ENCODE measurements at places on chromosomes 3 and 15.

GRCh38 chr3:34256021-34256420 lies 457.6 kb downstream of the PDCD6IP start:
- DNase-seq: peak; percentile 82

GRCh38 chr3:151800431-151800830 lies 13.5 kb upstream of the AADAC start:
- DNase-seq: no peak

DNA sequence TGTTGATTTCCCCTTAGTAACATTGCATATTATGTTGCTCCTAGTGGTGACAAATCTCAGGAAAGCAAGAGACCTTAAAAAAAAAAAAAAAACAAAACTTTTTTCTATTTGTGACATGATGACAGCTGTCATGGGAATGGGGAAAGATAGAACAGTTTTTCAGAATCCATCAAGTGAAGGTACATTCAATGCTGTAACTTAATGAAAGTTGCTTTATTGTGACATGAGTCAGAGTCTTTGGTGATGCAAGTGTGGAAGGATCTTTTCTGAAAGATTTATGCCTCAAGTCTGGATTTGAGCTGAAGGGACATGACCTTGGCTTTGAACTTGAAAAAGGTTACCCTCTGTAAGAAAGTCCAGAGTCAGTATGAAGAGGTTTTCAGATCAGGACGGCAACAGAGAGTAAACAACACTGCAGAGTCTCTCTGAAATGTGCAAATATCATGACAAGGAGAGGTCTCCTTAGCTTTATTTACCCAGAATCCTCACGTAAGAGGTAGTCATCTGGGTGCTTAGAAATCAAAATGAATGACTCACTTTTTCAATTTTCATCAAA lies 424.7 kb downstream of the CNTN4 start:
- DNase-seq: no peak

DNA sequence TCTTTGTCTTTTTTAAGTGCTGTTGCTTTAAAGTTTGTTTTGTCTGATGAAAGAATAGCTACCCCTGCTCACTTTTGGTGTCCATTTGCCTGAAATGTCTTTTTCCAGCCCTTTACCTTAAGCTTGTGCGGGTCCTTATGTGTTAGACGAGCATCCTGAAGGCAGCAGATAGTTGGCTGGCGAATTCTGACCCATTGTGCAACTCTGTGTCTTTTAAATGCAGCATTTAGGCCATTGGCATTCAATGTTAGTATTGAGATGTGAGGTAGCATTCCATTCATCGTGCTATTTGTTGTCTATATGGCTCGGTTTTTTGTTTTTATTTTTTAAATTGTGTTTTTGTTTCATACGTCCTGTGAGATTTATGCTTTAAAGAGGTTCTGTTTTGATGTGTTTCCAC lies 55.0 kb downstream of the ZDHHC19 start:
- DNase-seq: no peak

- DNase-seq: no peak
These were observed 215.0 kb downstream of the WNT5A start for GRCh38 chr3:55272031-55272645.

DNA sequence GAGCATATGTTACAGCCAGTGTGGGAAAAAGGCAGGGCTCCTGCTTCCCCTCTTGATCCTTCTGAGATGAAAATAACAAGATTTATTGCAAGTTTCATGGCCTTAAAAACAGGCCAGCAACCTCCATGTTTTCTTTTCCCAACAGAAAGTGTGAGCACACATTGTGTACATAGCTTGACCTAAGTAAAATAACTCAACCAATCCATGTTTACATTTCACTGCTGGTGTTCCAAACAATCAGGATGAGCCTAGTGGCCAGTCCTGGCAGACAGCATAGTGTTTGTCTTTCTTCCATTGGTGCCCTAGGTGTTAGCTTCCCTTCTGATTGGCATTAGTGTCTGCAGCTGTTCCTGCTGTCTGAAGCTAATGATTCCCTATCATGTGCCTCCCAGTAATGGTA lies 847.7 kb downstream of the EPHA3 start:
- no peak for DNase-seq

GRCh38 chr15:59918994-59919951 lies 84.8 kb upstream of the FOXB1 start:
- DNase-seq: no peak

DNA sequence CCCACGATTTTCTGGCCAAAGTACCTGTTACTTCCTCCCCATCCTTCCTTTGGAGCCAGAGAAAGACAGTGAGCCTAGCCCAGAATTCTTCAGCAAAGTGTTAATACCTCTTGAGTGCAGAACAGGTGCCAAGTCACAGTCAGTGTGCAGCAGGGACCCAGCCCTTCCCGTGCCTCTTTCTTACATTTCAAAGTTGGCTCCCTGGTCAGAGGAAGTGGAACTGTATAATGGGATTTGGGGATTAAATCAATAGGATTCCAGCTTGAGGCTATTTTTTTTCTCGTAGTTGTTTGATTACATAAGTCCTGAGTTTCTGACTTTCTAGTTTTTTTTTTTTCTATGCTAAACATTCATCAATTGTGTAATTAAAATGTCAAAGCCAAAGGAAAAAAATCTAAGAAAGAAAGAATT lies 52.6 kb upstream of the ABHD10 start:
- peak; percentile 38 for DNase-seq

- DNase-seq: no peak
These were observed 116.1 kb downstream of the ULK4 start for GRCh38 chr3:41845826-41846225.

GRCh38 chr15:50890751-50891150 lies 17.7 kb upstream of the AP4E1 start:
- DNase-seq: no peak

GRCh38 chr3:27323087-27323570 lies 46.1 kb downstream of the NEK10 start:
- no peak for DNase-seq

DNA sequence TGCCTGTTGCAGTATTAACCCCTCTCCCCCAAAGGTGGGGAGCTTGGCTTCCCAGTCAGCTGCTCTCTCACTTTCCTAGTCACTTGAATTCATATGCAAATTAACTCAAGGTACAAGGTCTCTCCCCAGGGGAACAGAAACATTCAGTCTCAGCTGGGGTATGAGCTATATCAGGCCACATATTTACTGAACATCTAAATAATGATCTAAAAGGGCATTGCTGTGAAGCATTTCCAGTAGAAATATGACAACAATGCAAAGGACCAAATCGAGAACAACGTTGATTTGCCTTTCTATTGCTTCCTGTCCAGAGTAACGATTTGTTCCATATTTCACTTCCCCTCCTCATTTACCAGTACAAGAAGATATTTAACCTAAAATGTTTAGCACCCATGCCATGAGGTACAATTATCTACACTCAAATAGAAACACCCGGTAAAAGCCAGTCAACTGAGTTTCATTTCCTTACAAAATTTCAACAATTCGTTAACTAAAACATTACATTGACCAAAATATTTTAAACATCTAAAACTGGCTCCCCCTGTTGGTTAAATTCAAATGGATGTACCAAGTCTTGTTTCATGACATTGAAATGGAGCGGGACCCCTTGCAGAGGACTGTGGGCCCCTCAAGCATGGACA lies 36.5 kb upstream of the KLHL6 start:
- no peak for DNase-seq

DNA sequence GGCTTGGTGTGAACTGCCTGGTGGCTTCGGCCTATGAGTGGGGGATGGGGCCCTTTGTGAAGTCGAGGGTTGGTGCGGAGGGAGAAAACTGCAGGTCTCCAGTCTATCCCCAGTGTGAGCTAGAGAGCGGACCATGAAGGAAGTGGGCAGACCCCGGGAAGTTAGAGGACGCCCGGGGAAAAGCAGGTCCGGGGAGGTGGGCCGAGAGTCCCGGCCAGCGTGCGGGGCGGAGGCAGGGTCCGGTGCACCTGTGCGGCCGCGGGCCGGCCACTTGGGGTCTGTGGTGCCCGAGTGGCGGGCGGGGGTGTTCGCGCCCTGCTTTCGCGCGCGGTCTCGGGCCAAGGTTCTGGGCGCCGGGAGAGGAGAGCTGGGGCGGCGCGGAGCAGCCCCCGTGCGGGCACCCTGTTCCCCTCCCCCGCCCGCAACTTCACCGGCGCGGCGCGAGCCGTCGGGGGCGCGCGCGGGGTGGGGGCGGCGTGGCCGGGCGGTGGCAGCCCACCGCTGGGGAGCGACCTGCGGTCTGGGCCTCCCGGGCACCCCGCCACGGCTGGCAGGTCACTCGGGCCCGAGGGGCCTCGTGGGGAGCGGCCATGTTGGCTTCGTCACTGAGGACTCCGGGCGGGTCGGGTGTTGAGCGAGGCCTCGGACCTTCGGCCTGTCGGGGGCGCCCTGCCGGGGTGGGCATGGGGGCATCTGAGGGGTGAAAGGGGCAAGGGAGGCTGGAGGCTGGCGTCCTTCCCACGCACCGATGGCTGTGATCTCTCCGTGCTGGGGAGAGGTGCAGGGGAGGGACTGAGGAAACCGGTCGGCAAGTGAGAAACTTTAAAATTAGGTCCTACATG lies 4.8 kb downstream of the UBE2E1 start:
- peak; percentile 26 for DNase-seq

DNA sequence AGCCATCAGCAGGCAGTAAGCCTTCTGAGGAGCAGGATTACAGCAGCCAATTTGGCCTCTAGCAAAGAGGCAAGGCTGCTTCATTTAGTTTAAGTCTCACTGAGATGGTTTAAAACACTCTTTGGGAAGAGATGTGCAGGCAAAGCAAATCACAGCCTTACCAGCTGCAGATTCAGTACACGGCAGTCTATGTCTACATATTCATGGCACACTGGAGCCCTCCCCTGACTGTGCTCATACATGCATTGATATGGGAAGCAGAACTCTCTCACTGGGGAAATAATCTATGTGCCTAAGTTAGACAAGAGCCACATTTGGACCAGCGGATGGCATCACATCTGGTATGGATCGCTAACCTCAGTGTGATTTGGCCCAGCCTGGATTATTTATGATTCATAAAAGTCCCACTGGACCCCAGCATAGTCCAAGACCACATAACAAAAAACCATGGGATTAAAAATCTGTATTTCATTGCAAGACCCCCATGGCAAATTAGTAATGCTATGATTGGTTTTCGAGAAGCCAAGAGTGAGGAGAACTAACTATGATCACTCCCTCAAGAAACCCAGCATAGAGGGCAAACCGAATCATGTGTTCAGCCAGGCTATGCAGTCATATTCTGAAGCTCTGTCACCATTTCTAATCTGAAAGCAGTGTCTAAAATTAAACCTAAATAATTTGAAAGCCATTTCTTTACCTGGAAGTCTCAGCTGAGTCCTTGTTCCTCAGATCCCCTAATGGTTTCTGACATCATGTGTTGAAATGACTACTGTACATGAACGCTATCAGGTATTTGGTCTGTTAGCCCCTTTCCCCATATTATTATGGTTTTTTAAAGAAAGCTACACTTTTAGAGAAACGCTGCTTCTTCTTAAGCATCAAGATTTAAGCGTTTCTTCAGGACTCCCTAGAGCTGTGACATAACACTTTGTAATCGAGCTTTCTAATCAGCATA lies 1.2 kb downstream of the PRICKLE2 start:
- DNase-seq: no peak

GRCh38 chr3:70863049-70863448 lies 550.6 kb upstream of the MDFIC2 start:
- DNase-seq: no peak

GRCh38 chr3:132488151-132488550 lies 70.8 kb downstream of the DNAJC13 start:
- no peak for DNase-seq

DNA sequence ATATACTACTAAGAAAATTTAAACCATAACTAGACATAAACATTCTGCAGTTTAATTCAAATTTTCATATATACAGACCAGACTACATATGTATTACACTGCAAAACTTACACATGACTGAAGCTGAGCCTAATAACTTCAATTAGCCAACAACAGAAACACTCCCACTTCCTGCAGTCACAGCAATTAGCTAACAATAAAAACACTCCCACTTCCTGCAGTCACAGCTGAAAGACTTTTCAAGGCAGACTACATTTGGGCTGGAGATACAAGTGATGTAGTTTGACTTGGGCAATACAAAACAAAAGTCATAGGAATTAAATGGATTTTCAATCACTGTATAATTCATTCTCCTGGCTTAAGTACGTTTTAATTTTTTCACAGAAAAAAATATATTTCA lies 10.3 kb downstream of the TM2D3 start:
- DNase-seq: peak; percentile 26

GRCh38 chr3:143884861-143885260 lies 36.6 kb upstream of the SLC9A9 start:
- DNase-seq: no peak

- DNase-seq: no peak
These were observed 45.0 kb downstream of the PDHB start for GRCh38 chr3:58388550-58389091.

DNA sequence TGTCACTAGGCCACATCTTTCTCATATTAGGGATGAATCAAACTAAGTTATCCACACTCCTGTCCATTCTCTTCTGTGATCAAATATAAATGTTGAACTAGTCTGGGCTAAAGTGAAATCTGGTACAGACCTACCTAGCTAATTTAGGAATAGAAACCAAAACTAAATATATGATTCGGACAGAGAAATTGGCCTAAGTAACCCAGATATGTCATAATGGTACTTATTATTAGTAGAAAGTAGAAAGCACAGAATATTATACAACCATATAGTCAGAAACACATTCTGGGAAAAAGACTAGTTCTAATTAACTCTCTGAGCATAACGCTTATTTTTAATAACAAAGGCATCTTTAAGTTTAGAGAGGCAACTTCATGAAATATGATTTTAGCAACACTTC lies 389.0 kb downstream of the LSAMP start:
- no peak for DNase-seq

DNA sequence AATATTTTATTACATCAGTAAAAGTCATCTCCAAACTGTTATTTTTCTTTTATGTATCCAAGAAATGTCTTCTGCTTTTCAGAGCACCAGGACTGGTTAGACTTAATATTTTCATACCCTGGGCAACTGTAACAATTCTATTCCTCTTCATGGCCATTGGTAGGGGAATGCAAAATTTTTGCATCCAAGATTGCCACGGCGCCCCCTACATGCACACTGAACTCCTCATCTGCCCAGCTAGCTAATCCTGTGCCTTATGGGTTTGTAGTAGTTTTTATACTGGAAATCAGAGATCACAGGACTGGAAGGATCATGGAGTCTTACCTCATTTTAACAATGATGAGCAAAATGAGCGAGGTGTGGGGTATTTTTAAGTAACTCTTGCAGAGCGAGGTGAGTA lies 74.2 kb downstream of the CRTC3 start:
- DNase-seq: no peak

GRCh38 chr3:174216946-174217718 lies 642.0 kb upstream of the NAALADL2 start:
- DNase-seq: no peak

DNA sequence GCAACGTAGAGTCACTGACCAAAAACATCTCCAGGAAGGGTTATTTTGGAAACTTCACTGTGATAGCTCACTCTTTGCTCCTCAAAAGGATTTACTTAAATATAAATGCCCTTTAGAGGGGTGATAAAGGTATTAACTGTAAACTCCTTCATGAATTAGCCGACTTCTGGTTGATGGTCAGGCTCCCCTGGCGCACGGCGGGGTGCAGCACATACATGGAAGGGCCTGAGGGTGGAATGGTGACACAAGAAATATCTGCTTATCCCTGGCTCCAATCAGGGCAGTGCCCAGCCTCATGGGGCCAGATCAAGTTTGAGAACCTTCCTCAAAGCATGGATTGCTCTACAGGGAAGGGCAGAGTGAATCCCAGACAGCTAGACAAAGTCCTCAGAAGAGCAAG lies 116.5 kb downstream of the IGF2BP2 start:
- no peak for DNase-seq

Data from NCI-H1105 treated with DMSO at 0.1 percent for 48 hours (cell line).